ENCODE measurements at places on chromosomes 7 and 10. TPM values are rescaled to one million over a fixed set of nuclear protein-coding genes. Genes with fewer than 3 reads are reported as not detected.

- DNase-seq, result no peak
These were observed 124.8 kb downstream of the CD36 start for GRCh38 chr7:80763289-80763688.

The NUTM2A gene
- total RNA-seq, result not detected

- DNase-seq, result no peak
These were observed 274.4 kb upstream of the YAE1 start for GRCh38 chr7:39291628-39292410.

The TFEC gene
- total RNA-seq, result not detected

GRCh38 chr7:134276951-134277350, 39.8 kb downstream of the SLC35B4 start:
- DNase-seq, result no peak

Measured in RPMI7951 (cell line).